Stimulated activated CD8-positive, alpha-beta memory T cell treated with anti-CD3 and anti-CD28 coated beads, Interleukin-4, amount 100 ng/mL, for 4 hours (primary cell): ENCODE measurements at places on chromosomes 7 and 10.

DNA sequence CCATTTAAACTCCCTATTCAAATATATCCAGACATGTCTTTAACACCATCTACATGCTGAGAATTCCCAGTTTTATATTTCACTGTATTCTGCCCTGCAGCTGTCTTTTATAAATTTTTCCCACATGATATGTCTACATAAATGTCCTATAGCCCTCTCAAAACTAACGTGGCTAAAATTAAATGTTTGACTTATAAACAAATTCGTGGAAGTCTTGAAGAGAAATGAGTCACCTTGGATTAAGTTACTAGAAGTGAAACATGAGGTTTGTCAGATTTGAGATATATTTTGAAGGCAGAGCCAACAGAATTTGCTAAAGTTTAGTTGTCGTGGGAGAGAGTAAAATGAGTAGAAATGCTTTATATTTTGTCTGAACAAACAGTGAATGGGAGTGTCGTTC, 386.9 kb upstream of the CNTNAP2 start:
- DNase-seq = no peak

- no peak for DNase-seq
Observed at GRCh38 chr10:75024971-75025523, 86.4 kb upstream of the SAMD8 start.

GRCh38 chr7:116588641-116589594, 64.1 kb downstream of the CAV1 start:
- DNase-seq = no peak

DNA sequence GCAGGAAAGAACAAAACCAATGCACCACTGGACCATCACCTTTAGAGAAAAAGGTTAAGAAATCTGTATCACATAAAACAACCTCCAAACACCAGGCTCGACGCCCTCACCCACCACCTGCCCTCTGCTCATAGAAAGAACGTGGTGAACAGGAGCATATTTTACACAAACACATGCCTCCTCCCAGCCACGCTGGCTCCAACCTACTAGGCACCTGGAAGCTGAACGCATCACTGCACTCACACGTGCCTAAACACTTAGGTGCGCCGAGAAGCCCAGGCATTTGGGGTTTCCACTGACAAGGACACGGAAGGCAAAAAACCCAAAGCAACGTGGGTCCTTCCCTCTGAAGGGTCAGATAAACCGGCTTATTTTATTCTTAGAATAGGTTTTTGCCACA, 56.0 kb downstream of the PTPRN2 start:
- no peak for DNase-seq

DNA sequence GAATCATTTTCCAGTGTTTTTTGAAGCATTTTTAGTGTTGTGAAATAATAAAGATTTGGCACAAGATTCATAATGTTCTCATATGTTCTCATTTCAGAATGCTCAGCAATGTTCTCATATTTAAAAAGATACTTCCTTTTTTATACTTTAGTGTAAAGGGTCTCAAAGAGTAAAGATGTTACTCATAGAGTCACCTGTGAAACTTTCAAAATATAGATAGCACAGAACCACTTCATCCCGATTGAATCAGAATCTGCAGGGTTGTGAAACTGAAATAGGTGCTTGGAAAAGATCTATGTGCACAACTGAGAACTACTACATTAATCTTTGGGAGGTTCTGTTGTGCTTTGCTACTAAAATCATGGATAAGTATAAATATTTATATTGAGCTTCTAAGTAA, 144.7 kb downstream of the MDFIC start:
- DNase-seq = no peak

DNA sequence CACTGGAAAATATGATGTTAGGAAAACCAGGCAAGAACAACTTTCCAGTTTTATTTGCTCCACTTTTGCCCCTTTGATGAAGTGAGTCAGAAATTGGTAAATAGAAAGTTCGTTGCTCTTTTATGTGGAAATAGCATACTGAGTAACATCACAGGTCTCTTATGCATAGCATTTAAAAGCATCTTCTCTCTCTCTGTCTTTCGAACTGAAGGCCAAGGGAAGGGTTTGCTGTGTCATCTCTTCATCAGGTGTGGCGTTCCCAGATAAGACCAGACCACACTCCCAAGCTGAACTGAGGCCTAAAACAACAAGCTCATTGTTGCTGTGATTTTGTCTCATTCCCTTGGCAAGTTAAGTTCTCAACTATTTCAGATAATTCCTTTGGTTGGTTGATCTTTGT, 131.8 kb upstream of the GRB10 start:
- no peak for DNase-seq
